NCI-H1105 treated with DMSO at 0.1 percent for 48 hours (cell line): ENCODE measurements at places on chromosomes 16 and 17.

DNA sequence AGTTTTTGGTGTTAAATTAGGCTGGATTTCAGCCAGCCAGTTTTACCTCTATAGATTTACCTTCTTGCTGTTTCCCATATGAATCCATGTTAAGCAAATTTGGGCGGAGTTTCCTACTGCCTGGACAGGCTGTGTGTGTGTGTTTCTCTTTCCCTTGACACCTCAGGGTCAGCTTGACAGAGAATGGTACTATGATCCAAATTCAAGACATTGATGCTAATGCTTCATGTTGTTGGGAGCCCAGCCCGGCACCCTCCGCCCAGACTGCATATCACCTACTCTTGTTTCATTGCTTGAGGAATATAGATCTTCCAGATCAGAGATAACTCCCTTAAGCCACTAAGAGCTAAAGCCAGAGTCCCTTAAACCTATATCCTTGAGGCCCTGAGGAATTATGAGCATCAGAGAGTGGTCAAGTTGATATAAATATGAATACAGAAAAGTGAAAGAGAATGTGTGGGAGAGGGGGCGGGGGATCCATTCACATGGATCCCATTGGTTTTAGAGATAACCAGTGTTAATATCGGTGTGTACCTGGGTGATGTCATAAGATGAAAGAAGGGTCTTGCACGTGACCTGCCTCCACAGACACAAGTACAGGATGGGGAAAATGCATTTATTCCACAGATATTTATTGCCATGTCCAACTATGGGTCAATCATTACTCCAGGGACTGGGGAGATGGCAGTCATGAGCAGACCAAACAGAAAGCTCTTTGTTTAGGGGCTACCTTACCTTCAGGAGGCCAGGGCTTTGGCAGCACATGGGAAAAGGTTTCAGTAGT lies 69.7 kb downstream of the WIPI1 start:
- DNase-seq = no peak

- DNase-seq = no peak
Observed at GRCh38 chr16:54816471-54816870, 114.2 kb upstream of the IRX5 start.

DNA sequence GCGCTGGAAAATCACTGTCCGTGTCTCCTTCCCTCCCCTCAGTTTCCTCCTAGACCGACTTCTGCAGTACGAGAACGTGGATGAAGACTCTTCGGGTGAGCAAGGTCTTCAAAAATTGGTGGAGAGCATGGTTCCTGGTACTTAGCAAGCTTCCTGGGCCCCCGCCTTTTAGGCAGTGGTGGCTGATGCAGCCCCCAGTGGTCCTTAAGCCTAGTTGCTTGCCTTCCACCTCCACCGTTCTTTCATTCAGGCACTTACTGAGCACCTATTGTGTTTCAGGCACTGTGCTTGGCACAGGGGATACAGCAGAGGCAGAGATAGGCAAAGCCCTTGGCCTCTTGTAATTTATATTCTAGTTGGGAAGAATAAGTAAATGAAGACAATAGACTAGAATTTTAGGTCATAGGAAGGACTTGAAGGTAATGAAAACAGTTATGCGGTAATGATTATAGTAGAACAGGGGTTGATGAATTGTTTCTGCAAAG lies 767 bp downstream of the INO80E start:
- no peak for DNase-seq

GRCh38 chr17:79041723-79042420 lies 17.9 kb downstream of the C1QTNF1 start:
- no peak for DNase-seq

DNA sequence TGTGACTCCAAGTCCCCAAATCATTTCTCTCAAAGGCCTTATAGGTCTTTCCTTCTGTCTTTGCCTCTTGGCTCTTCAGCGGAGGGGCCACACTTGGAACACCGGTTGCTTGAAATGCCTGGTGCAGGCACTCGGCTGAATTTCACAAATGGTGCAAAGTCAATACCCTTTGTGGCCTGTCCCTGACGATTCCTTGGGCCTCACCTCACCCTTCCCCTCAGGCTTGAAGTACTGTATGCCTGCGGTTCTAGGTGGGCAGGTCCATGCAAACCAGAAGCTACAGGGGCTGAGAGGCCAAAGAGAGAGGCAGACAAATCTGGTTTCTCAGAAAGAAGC lies 4.1 kb upstream of the B9D1 start:
- DNase-seq = no peak

- no peak for DNase-seq
Observed at GRCh38 chr16:58614860-58615259, 14.8 kb downstream of the CNOT1 start.

- DNase-seq = no peak
Observed at GRCh38 chr17:44971776-44972483, 3.8 kb upstream of the C1QL1 start.

DNA sequence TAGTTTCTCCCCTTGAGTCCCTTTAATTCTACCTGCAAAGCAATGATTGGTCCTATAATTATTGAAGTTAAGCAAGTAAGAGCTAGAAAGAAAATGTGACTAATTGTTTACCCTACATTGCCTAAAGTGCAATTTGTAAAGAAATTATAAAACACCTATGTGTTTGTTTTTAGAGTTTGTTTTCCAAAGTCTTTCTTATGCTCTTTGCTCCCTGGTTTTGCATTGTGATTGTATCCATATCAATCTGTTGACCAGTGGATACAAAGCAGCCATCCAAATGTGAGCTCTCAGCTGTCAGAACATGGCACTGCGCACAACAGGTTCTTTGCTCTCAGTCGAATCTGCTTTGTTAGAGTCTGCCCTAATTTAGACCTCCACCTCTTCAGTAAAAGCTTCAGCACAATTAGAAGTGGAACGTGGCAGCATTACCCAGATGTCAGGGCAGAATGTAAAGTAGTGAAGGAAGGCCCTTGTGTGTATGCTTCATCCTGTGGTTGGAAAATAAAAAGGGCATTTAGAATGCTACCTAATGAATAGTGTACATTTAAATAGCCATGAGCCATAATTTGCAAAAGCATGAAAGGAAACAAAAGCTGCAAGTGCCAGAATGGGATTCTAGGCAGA lies 70.5 kb downstream of the AATF start:
- DNase-seq = no peak

DNA sequence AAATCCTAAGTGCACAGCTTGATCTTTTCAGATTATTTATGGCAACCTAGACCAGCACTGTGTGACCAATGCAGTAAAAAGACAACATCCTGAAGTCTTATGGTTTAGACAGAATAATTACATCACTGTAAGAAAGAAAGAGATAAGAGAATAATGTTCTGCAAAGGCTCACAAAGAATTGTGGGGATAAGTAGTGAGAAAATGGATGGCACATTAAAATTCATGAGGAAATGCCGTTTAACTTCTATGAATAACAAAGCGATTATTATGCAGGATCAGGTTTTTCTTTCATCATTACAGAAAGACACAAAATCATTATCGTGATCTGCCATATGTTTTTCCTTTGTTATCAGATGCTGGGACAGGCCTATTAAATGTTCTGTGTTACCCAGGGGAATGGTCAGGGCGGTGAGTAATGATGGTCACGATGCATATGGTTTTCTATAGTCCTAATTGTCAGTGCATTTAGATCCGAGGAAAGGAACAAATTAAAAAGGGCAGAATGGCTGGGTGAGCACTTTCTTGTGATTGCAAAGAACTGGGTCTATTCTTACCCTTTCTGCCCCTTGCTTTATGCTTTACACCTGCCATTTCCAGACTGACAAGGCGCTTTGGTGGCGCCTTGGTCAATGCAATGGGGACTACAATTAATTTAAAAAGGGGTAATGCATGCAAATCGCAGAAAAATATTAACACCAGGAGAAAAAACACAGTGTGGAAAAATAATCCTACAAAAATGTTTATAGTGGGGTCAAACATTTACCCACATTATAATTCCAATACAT lies 18.1 kb upstream of the DHX40 start:
- DNase-seq = no peak

GRCh38 chr16:31695667-31696066 lies 168.0 kb downstream of the AHSP start:
- no peak for DNase-seq

- DNase-seq = no peak
Observed at GRCh38 chr17:16273499-16273898, 56.5 kb downstream of the PIGL start.

GRCh38 chr16:84267380-84267779 lies 27.3 kb upstream of the WFDC1 start:
- no peak for DNase-seq

GRCh38 chr17:246226-246625 lies 64.8 kb upstream of the DOC2B start:
- DNase-seq = no peak

- DNase-seq = no peak
Observed at GRCh38 chr16:88727871-88728270, 21.6 kb downstream of the CTU2 start.

GRCh38 chr16:4869147-4869805 lies 22.0 kb downstream of the UBN1 start:
- DNase-seq = no peak

- DNase-seq = no peak
Observed at GRCh38 chr17:67863624-67864247, 38.4 kb downstream of the BPTF start.

DNA sequence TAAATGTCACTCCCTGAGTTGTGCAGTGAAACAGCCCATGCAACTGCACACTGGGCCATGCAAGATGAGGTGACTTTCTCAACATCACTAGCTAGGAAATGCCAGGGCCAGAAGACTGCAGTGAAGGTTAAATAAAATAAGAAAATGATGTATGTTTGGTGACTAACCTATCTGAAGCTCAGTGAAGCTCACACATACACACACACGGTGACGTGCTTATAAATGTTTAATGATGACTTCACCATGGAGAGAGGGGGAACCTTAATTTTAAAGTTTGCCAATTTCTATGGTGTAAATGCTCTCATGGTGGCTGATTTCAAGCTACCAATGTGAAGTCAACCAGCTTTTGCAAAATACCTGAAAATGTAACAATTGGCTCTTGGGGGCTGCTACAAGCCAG lies 166.4 kb downstream of the MAF start:
- DNase-seq = no peak

DNA sequence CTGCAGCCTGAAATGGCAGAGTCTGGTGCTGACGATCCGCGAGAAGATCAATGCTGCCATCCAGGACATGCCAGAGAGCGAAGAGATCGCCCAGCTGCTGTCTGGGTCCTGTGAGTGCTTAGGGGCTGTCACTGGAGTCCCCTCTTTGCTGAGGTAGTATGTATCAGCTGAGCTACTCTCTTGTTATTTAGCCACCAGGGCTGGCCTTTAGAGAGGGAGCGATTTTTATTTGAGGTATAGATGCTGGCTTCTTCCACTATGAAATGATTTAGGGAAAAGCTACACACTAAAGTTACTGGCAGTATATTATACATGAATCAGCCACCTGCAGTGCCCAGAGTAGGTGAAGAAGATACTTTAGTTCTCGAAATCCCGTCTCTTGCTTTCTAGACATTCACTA lies 2.6 kb downstream of the CDK5RAP3 start:
- peak; percentile 5 for DNase-seq

GRCh38 chr17:74922172-74922571 lies 883 bp downstream of the USH1G start:
- no peak for DNase-seq

- no peak for DNase-seq
Observed at GRCh38 chr16:22660441-22661160, 149.9 kb downstream of the NPIPB5 start.

GRCh38 chr17:37123386-37123785 lies 174.6 kb downstream of the AATF start:
- no peak for DNase-seq

DNA sequence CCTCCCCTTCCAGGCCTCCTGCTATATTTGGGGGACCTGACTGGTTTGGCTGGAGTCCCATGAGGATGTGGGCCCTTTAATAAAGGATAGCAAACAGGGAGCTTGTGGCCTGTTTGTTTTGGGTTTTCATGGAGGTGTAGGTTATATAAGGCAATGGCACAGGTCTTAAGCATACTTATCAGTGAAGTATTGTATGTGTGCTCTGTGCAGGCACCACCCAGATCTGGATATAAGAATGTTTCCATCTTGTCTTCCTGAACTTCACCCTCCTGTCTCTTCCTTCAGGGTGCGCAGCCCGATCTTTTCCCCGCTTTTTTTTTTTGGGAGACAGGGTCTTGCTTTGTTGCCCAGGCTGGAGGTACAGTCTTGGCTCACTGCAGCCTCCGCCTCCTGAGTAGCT lies 10.6 kb downstream of the SLC52A1 start:
- no peak for DNase-seq

GRCh38 chr17:79027274-79027924 lies 3.4 kb downstream of the C1QTNF1 start:
- no peak for DNase-seq

DNA sequence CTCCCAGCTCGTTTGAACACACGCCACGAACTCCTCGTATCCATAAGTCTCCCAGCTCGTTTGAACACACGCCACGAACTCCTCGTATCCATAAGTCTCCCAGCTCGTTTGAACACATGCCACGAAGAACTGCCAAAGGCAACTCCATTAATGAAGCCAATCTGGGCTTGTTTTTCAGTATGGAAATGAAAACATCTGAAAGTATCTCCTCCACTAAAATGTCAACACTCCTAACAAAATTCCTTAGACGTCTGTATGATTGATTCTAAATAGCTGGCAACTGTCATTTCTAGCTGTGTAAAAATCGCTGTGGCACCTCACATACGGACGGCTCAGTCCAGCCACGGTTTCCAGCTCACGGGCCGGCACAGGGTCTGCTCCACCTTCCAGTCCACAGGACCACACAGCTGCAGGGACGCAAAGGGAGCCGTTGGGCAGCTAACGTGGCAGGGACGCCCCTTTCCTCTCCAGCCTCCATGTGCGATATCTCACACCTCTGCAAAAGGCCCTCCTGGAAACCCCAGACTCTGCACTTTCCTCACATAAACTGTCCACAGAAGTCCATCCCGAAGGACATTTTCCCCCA lies 67.1 kb upstream of the METRNL start:
- DNase-seq = no peak

GRCh38 chr16:75541236-75541635 lies 5.3 kb upstream of the CHST5 start:
- DNase-seq = no peak

DNA sequence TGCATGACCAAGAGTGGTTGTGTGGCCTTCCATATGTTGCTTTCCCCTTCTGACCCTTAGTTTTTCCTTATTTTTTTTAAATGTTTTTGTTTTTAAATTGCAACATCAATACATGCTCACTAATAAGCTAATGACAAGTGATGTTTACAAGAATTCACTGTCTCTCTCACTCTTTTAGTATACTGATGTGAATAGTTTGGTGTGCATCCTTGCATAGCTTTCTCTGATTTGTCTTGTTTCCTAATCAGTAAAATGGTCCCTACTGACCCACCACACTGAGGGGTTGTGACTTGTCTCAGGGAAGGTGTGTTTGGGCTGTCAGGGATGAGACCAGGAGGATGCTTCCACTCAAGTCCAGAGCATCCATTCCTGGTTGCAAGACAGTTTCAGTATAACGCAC lies 26.0 kb downstream of the CIITA start:
- no peak for DNase-seq

DNA sequence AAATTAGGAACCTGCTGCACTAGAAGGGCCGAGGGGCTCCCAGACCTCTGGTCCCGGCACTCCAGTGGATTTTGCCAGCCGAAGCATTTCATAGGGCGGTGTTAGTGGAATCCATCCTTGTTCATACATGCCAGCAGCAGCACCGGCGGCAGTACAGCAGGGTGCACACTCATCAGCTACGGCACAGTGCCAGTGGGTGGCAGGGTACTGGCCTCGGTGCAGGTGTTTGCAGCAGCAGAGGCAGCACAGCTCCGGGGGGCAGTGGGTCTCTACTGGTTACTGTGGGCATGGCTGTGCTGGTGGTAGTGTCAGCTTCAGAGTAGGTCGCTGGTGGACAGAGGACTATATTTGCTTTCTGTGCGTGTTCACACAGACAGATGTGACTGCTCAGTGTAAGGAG lies 985.7 kb downstream of the CDH8 start:
- no peak for DNase-seq

- DNase-seq = no peak
Observed at GRCh38 chr17:58352596-58353388, 791 bp upstream of the SUPT4H1 start.
